ENCODE measurements at places on chromosomes 11 and 22. TPM values are rescaled to one million over a fixed set of nuclear protein-coding genes. Genes with fewer than 3 reads are reported as not detected.

The KRTAP5-2 gene
- not detected for total RNA-seq

The RAB36 gene
- total RNA-seq: 6.8 TPM

The MIOX gene
- total RNA-seq: 1.2 TPM

The FLRT1 gene
- total RNA-seq: 0.26 TPM

The INS gene
- 1,584 TPM for total RNA-seq

The FAM83F gene
- total RNA-seq: 37.5 TPM

The P2RX3 gene
- 4.0 TPM for total RNA-seq

The GAS2L1 gene
- 17.2 TPM for total RNA-seq

The MUC2 gene
- 1.5 TPM for total RNA-seq

The SOX6 gene
- 8.7 TPM for total RNA-seq

The OR5AS1 gene
- total RNA-seq: not detected

The C11orf65 gene
- total RNA-seq: 0.70 TPM

The SAA1 gene
- total RNA-seq: not detected

The AQP11 gene
- total RNA-seq: 2.4 TPM

The KLHL35 gene
- total RNA-seq: 0.67 TPM

The OR6M1 gene
- not detected for total RNA-seq

The DDTL gene
- total RNA-seq: not detected

The OR10A5 gene
- not detected for total RNA-seq

The LRRC56 gene
- 1.8 TPM for total RNA-seq

The C22orf15 gene
- total RNA-seq: 1.7 TPM

The TMEM121B gene
- 2.9 TPM for total RNA-seq

The BEST1 gene
- total RNA-seq: 0.31 TPM

The CCDC116 gene
- 0.21 TPM for total RNA-seq

The MS4A12 gene
- not detected for total RNA-seq

The IGF2 gene
- 2,350 TPM for total RNA-seq

The PRR5L gene
- 10.7 TPM for total RNA-seq

The OR52E8 gene
- total RNA-seq: not detected

The PIM3 gene
- total RNA-seq: 36.7 TPM

The CRYBB1 gene
- 4.6 TPM for total RNA-seq

The RIC3 gene
- 12.0 TPM for total RNA-seq

The KCNJ1 gene
- total RNA-seq: 0.27 TPM

Measured in type B pancreatic cell (in vitro differentiated cells).